ENCODE measurements at places on chromosomes 7 and 10.

DNA sequence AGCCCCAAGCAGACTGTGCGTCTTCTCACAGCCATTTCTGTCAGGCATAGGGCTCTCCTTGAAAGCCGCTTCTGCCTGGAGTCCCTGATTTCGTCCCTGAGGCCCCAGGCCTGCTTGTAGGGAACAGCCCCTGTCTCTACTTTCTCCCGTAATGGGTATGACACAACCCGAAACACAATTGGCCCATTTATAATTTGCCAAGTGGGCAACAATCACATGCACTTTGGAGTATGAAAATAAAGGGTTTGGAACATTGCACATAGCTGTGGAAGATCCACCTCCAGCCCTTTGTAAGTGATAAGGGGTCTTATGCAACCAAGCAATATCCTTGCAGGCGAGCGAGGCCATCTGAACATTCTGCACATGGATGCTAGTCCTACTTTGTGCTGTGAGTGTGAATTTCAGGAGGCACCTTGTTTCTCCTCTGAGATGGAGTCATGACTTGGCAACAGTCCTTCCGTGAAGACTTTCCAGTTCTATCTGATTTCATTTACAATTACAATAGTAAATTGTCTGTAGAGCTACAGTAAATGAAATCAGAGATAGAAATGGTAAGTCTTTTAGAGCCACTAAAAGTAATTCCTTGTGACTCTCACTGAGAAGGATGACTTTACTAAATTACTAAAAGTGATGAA is 141.5 kb downstream of the CUBN start:
- DNase-seq: no peak

GRCh38 chr10:126181626-126182025 is 206.7 kb downstream of the ADAM12 start:
- DNase-seq: no peak

GRCh38 chr7:67470256-67470751 is 473.7 kb downstream of the TYW1 start:
- DNase-seq: no peak

DNA sequence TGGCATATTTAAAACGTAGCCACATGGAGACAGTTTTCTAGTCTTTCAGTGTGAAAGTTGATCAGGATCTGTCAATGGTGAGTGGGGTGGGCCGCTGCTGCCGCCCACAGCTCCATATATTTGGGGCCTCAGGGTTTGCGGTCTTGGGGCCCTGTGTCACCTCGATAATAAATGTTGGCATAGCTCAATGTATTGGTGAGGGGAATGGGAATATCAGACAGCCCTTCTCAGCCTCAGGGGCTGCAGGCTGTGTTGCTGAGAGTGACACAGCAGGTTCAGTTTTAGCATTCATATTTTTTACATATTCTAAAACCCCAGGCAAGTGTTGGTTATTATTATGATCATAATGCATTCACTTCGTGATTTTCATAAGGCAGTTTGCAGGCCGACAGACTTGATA is 5.3 kb downstream of the CDH23 start:
- DNase-seq: no peak

GRCh38 chr10:71761105-71761511 is 12.2 kb downstream of the VSIR start:
- no peak for DNase-seq

GRCh38 chr7:102028206-102028826 is 210.9 kb downstream of the CUX1 start:
- peak; percentile 23 for DNase-seq

GRCh38 chr10:127563718-127564553 is 14.8 kb downstream of the NPS start:
- DNase-seq: peak; percentile 8

DNA sequence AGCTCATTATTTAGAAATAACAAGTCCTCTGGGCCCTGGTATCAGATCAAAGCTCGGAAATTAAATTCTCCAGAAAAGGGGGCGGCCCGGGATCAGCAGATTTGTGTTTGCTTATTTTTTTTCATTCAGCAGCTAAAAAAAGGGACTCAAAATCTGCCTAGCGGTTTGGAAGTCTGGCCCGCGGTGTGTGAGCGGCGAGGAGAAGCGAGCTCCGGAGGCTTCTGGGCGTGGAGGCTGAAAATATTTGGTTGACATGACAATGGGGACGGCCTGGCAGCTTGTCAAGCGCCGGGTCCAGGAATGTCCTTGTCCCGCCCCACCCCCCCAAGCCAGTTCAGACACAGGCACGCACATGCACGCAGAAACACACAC is 43.4 kb downstream of the FOXL3 start:
- DNase-seq: no peak

- no peak for DNase-seq
Observed at GRCh38 chr10:84193846-84194423, 402 bp upstream of the CDHR1 start.

- DNase-seq: no peak
Observed at GRCh38 chr7:15749631-15750030, 63.1 kb upstream of the MEOX2 start.

GRCh38 chr7:139937715-139938114 is 108.7 kb downstream of the TBXAS1 start:
- no peak for DNase-seq

- DNase-seq: no peak
Observed at GRCh38 chr10:29740981-29741545, 106.3 kb upstream of the SVIL start.

DNA sequence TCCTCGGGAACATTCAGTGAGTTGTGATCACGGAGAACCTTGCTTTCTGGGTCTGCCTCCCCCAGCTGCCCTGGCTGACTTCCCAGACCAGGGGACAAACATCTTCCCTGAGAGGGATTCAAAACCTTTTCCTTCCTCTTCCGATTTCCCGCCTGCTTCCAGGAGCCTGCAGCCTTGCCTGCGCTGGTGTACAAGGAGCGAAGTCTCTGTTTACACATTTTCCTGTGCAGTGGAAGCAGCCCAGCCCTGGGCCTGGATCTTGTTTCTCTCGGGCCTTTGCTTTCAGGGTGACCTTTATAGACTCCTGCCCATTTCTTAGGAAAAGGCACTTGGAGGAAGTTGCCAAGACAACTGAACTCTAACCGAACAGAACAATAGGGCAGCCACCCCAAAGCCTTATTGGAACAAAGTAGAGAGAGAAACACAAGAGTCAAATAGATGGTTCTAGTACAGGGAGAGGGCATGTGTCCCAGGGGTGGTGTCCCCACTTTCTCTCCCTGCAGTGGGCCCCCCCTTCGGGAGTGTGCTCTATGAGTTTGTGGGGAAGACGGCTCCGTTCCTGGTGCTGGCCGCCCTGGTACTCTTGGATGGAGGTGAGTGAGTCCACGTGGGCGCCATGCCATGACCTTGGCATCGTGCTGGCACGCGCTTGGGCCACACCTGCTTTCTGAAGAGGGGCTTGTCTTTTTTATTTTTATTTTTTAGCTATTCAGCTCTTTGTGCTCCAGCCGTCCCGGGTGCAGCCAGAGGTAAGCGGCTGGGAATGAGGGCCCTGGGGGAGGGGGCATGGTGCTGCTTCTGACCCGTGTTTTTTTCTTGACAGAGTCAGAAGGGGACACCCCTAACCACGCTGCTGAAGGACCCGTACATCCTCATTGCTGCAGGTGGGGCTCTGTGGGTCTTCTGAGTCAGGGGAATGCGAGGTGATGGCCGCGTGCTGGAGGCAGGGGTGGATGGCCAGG is 14.1 kb downstream of the SLC18A2 start:
- no peak for DNase-seq

DNA sequence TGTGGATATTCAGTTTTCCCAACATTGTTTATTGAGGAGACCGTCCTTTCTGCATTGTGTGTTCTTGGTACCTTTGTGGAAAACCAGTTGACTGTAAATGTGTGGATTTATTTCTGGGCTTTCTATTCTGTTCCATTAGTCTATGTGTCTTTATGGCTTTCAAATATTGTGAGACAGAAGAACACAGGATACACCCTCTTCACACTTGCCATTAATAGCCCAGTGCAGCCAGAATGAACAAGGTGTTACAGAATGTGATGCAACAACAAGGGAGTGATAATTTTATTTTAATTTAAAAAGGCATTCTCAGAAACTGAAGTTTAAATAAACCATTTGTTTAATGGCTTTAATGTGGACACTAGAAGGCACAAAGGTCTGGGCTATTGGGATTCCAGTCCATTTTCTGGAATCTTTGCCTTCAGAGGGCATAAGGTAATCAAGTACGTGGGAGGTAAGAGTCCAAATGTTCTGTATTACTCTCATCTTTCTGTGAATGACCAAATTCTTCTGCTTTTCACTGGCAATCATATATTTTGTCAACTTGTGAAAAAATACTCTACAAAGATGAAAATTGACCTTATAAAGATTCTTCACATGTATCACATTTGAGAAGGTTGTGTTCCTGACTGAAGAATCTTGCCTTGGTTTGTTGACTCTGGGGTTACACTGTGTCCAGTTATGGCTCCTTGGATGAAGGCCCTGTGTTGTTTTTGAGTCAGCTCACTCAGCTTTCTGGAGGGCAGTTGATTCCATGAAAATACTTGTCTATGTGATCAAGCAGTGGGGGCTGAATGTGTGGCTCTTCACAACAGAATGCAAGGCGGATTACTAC is 962.7 kb downstream of the LRMDA start:
- no peak for DNase-seq

DNA sequence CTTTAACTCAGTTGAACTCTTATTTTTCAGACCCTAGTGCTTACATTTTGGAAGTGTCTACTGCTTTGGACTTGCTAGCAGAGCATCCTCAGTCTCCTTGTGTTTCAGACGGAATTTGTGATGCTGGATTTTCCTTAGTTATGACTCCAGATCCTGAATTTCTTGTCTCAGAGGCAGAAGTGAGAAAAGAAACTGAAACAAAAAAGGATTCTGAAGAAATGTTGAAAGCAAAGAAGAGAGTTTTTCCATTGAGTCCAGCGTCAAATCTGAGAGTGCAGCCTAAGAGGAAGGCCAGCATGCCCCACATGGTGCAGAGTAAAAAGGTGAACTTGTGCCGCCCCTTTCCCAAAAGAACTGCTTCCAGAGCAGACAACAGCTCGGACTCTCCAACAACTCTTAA is 46.1 kb downstream of the TASOR2 start:
- no peak for DNase-seq

GRCh38 chr10:47384148-47384921 is at the start of gene ZNF488:
Gene ZNF488 (minus strand): TSS chr10:47384293. CDS start chr10:47368829, 15,464 bp downstream.
- peak; percentile 63 for DNase-seq

DNA sequence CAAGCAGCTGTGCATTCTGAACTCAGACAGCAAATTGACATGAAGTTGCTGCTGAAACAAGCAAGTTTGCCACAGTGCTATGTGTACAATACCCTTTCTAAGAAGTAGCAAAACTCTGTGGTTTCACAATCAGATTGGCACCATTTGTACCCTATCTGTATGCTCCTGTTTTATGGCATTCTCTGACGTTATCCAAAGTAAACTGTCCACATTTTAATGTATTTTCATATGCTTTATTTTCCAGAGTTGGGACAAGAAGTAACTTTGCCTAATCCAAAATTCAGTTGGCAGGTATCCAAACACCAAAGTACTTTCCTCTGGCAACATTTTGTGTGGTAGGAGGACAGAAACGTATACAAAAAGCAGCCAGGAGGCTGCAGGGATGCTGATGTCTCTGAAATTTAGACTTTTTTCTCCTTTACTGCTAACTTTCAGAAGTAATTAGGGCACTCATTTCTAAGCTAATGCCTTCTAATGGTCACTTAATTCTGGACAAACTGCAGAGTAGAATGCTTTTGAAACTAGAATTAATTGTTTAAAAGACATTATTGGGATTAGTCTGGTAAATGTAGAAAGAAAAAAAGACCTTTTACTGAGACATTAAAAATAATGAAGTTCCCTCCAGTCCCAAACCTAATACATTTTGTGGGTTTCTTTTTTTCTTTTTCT is 414.7 kb upstream of the NRP1 start:
- DNase-seq: no peak

DNA sequence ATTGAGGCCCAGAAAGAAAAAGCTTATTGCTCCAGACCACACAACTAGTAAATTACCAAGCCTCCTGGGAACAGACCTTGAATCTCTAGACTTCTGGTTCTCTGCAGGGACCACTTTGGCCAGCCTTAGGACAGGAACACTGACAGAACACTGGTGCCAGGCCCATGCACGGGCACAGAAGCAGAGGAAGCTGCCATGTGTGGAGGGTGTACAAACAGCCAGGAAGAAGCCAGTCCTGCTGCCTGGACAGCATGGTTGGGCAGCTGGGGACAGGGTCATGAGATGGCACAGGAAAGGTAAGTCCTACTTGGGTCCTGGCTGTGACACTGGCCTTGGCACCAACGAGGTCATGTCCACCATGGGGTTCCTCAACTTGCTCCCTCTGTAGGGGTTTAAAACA is 19.2 kb downstream of the MMRN2 start:
- no peak for DNase-seq

- DNase-seq: no peak
Observed at GRCh38 chr10:97828721-97829120, 20.9 kb upstream of the GOLGA7B start.

- no peak for DNase-seq
Observed at GRCh38 chr10:97518301-97519043, 19.7 kb downstream of the UBTD1 start.

DNA sequence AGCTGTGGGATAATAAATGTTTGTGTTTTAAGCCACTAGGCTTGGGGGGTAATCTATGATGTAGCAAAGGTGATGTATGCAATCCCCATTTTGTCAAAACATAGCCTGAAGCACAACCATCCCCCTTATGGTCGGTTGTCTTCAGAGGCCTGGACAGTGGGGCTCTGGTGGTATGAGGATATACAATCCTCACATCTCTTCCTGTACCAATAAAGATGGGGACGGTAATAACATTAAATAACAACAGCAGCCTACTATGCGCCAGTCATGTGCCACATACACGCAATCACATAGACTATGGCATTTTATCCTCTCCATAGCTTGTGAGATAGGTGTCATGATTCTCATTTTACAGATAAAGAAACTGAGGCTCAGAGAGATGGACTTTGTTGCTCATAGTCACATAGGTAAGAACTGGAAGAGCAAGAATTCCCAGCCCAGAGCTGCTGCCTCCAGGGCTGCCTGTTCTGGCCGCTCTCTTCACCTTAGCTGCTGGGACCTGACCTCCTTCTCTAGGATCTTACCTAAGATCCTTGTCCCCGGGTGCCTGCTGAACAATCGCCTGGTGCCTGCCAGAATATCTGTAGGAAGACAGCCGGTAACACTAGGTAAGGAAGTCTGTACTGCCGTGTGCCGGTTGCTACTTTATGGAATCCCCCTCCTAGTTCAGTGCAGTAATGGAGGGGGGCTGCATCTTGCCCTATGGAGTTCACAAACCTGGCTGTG is 108.6 kb downstream of the ARHGAP22 start:
- no peak for DNase-seq

DNA sequence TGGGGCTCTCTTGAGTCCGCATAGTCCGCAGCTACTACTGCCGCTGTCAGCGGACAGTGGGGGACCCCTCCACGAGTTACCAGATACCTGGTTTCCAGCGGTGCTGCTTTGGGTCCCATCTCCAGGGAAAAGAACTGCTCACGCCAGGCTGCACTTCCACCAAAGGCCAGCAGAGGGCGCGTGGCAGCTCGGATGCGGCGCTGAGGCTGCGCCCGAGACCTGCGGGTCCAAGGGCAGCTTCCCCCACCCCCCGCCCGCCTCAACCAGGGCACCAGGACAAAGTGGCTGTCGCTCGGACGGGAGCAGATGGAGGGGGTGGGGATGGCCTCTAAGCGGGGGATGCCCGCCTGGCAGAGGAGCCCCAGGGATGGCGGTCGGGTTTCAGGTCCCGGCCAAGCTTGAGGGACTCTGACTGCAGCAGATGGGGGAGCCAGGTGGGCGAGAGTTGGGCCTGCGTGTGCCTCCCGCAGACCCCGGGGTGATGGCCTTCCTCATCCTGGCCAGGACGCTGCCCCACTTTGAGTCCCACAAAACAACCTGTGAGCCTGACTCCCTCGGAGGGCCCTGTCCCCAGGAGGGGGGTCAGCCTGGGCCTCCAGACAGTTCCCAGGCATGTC is 23.8 kb upstream of the ZNF735 start:
- DNase-seq: no peak
